ENCODE measurements at places on chromosomes 4 and X.

DNA sequence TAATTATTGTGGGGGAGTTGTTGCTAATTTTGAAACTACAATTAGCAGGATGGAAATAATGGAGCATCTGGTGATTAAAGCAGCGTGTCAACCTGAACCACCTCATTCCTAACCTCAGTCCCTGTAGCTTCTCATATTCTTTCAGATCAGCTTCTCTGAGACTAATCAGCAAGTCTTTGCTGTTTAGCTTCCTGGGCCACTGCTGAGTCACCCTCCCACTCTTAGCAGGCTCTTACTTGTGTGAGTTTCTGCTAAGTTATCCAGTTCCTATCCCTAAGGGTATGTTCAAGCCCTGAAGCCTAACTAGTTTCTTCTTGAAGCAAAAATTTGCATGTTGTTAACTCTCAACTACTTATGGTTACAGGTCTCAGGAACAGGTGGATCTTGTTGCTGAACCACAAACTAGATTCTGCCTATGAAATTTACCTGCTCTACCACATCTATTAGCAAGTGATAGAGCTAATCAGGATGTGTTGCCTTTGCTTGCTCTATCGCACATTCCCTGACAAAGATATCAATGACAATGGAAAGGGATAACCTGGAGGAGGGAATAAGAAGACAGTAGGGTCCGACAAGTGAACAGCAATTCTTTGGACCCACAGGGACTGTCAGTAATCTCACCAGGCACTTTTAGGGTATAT lies 134.2 kb downstream of the EIF4E start:
- no peak for DNase-seq

- DNase-seq = peak; percentile 29
Observed at GRCh38 chr4:67332627-67333026, 212.7 kb downstream of the CENPC start.

GRCh38 chrX:55488006-55488592 lies 1.5 kb downstream of the USP51 start:
- no peak for DNase-seq

- DNase-seq = no peak
Observed at GRCh38 chr4:138952411-138952810, 63.2 kb upstream of the NOCT start.

- no peak for DNase-seq
Observed at GRCh38 chr4:52606040-52606439, 53.1 kb downstream of the USP46 start.

- DNase-seq = no peak
Observed at GRCh38 chrX:97846718-97847237, 963.1 kb downstream of the RPA4 start.

- no peak for DNase-seq
Observed at GRCh38 chr4:40881851-40882250, 132.1 kb downstream of the NSUN7 start.

- DNase-seq = no peak
Observed at GRCh38 chrX:65601530-65602220, 65.8 kb upstream of the MSN start.

- no peak for DNase-seq
Observed at GRCh38 chr4:85870298-85871083, 395.5 kb downstream of the ARHGAP24 start.

DNA sequence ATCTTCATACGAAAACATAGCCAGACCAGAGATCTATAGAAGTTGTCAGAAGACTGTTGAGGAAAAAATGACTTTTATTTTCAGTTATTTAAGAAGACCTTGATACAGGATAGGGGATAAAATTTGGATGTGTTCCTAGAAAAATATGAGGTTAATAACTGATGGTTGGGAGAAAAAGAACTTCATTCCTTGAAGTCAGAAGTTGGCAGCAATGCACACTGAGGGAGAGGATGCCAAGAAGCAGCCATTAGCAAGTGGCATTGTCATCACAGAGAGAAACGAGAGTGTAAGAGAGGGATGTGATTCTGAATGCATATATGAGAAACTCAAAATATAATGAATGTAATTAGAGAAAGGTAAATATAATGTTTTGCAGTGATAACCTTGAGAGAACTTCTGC lies 382.1 kb upstream of the EPHA5 start:
- DNase-seq = no peak

- DNase-seq = no peak
Observed at GRCh38 chr4:137370679-137371078, 161.6 kb downstream of the PCDH18 start.

DNA sequence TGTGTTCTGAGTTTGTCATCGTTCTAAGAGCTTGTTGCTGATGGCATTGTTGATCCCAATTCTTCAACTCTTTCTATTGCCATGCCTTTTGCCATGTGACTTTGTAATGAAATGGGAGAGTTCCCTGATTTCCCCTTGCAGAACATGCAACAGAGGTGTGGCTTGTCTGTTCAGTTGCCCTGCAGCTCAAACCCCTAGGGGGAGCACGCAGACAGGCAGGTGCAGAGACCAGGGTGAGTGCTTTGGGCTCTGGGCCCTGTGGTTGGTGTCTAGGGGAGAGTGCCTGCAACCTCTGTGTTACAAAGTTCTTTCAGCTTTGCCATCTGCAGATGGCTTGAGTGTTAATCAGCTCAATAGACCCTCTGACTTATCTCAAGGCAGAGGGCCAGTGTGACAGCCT lies 332.7 kb downstream of the MID1IP1 start:
- DNase-seq = peak; percentile 9

- DNase-seq = no peak
Observed at GRCh38 chrX:40169193-40170101, 71.7 kb upstream of the BCOR start.

- DNase-seq = peak; percentile 35
Observed at GRCh38 chrX:45824471-45824870, 623.8 kb upstream of the DIPK2B start.

DNA sequence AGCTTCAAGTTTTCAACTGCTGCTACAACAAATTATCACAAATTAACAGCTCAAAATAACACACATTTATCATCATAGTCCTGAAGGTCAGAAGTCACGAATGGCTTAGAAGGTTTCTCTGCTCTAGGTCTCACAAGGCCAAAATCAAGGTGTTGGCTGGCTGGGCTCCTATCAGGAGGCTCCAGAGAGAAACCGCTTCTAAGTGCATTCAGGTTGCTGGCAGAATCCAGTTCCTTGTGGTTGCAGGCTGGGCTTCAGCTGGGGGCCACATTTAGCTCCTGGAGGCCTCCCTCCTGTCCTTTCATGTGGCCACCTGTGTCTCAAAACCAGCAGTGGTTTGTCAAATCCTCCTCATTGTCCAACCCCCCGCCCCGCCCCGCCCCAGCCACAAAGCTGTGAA lies 15.4 kb downstream of the MRFAP1 start:
- no peak for DNase-seq

GRCh38 chr4:118981171-118981838 lies 92.7 kb downstream of the SYNPO2 start:
- DNase-seq = peak; percentile 14

DNA sequence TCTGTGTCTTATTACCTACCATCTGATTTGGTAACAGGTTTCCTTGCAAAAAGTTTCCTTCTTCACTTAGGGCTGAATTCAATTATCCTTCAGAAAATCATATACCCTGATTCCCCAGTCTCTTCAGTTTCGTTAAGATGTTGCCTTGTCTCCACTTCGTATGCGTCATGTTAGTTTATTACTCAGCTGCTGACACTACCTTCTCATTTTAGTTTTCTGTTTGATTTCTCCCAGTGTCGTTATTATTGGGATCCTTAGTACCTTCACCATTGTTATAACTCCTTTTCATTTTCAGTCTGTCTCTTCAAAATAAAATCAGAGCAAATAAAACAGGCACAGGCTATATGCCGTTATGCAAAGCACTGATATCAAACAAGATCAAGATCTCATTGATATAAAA lies 87.5 kb upstream of the RBPJ start:
- DNase-seq = no peak

DNA sequence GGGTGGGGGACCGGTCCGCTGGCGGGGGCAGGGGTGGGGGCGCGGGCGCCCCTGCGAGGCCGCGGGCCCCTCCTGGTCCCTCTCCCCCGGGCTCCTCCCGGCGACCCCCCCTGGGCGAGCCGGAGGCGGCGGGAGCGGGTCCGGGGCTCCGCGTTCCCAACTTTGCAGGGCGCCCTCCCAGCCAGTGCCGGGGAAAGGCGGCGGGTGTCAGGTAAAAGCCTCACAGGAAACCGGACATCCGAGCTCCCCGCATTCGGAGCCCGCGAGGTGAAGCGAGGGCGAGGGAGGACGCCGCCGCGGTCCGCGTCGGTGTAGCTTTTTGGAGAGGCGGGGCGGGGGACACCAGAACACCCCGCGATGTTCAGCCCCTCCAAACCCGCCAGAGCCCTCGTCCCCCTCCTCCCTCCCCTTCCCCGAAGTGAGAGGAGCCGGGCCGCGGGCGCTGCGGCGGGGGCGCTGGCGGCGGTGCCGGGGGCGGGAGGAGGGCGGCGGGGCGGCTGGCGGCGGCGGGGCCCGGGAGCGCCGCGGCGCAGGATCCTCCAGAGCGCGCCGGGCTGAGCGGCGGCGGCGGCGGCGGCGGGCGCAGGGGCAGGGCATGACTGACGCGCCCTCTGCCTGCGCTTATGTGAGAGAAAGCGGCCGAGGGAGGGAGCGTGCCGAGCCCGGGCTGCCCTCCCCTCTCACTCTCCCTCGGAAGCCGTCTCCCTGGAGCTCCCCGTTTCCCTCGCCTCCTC lies at the start of gene VEGFC:
TSS of gene VEGFC (minus strand) at position 597 of the 734 bp plus-strand sequence. CDS start 611 bp downstream, outside the sequence.
- DNase-seq = peak; percentile 82

GRCh38 chr4:153759407-153760316 lies at the start of gene RNF175:
TSS of gene RNF175 (minus strand) at chr4:153760024. CDS start at chr4:153759862, 162 bp downstream.
- peak; percentile 74 for DNase-seq

Measured in iPS-NIHi11 (cell line).